ENCODE measurements at places on chromosomes 5 and 9.

- DNase-seq, result no peak
These were observed 49.7 kb downstream of the ACTBL2 start for GRCh38 chr5:57432876-57433275.

GRCh38 chr9:135925496-135926133 is 18.3 kb upstream of the CAMSAP1 start:
- DNase-seq, result no peak

- DNase-seq, result peak; percentile 11
These were observed 22.2 kb upstream of the TMEM161B start for GRCh38 chr5:88290801-88291200.

DNA sequence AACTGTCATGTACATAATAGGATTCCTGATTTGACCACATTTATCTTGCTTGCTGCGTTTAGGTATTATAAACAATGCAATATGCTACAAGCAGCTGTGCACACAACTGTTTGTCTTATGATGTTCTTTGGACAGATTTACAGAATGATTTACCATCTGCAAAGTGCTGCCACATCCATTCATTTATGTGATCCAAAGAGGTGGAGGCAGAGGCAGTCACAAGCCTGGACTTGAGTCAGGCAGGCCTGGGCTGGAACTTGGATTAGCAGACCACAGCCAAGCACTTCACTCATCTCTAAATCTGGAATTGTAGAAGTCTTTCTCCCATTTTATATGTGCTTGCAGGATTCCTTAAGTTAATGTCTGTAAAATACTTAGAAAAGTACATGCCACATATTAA is 149.0 kb downstream of the INSYN2B start:
- DNase-seq, result no peak

DNA sequence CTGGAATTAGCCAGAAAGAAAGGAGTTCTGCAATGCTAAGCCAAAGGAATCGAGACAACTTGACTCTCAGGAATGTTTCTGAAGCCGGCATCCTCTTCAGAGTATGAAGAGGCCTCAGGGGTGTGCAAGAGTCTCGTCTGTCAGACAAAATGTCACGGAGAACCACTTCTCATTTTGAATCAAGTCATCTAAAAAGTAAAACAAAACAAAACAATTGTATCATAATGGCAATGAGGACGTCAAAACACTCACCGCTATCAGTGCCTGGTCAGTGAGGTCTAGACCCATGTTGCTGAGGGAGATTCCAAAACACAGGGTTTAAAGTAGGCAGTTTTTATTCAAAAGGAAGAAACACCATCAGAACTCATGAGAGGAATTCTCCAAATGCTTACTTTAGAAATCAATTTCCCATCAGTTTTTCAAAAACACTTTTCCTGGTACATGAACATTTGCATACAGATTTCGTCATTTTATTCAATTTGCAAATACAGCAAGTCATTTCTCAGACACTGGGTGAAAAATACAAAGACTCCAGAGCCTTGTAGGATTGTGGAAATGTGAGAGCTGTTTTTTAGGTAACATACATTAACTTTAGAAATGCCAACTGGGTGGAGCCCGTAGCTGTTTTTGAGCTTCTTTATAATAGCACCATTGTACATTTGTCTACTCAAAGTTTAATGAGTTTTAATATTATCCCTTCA is 89.5 kb upstream of the MAP3K1 start:
- peak; percentile 40 for DNase-seq

GRCh38 chr9:107528686-107529085 is 39.1 kb upstream of the KLF4 start:
- DNase-seq, result no peak

GRCh38 chr9:104805441-104805840 is 41.5 kb downstream of the NIPSNAP3B start:
- no peak for DNase-seq

DNA sequence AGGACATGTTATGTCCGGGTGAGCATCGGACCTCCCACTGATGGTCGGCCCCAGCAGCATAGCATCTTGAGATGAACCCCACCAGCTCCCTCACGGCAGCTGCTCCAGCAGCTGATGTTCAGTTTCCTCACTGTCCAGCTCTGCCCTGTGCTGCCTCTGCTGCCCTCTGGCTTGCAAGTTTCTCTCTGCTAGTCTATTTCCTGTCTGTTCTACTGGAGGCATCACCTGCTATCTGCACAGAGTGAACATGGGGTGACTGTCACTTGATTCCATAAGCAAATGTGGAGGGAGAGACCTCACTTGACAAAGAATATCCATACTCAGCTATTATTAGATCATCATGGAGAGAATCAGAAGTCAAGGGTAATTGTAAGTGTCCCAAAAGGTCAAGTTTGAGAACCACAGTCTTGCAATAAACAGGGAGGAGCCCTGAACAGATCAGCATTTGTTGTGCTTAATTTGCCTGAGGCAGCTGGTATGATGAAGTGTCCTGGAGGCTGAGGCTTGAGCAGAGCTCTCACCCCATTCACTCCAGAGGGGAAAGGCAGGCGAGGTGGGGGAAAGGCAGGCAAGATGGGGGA is 702.8 kb downstream of the SEMA5A start:
- peak; percentile 27 for DNase-seq

GRCh38 chr9:126589349-126589748 is 24.4 kb upstream of the LMX1B start:
- DNase-seq, result no peak

DNA sequence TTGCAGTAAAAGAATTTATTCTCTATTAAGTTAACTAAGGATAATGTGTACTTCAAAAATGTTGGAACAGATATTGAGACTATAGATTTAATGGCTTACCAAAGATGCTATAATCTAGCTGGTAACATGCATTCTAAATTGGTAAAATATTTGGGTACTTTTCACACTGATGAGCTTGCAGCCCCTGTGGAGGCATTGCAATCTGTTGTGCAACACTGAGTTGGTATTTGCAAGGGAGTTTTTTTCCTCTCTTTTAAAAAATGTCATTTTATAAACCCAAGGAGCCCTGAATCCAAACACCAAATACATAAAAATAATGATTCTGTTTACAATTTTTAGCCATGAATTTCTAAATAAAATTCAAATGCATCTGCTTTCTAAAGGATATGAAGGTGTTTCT is 944.8 kb downstream of the DTWD2 start:
- DNase-seq, result no peak

DNA sequence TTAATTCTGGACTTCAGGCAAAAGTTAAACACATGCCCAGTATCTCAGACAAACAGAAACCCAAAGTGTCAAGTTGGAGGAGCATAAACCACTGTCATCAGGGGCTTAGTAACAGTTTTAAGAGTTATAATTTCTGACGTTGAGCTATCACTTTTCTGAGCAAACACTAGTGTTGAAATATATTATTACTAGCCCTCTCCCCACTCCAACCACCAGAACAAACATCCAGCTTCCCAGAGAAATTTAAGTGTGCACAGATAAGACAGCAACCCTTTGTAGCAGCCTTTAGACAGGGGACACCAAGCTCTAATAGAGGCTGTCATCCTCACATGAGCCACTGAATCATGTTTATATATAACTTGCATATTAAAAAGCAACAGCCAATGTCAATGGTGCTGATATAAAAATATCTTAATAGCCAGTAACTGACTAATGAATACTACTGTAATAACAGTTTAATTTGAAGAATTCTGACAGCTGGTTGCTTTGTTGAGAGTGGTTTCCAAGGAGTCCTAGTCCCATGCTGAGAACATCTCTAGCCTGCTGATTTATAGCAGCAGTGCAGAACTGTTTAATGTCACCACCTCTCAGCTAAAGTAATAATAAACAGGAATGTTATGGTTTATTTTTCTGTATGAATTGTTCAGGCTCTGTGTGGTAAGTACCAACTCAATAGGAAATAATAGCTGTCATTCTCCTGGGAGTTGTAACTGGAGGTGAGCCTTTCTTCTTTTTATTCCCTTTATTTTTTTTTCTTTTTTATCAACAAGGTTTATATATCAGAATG is 528.7 kb upstream of the ZNF608 start:
- peak; percentile 40 for DNase-seq

- no peak for DNase-seq
These were observed 21.1 kb upstream of the UBAP2 start for GRCh38 chr9:34069831-34070230.

DNA sequence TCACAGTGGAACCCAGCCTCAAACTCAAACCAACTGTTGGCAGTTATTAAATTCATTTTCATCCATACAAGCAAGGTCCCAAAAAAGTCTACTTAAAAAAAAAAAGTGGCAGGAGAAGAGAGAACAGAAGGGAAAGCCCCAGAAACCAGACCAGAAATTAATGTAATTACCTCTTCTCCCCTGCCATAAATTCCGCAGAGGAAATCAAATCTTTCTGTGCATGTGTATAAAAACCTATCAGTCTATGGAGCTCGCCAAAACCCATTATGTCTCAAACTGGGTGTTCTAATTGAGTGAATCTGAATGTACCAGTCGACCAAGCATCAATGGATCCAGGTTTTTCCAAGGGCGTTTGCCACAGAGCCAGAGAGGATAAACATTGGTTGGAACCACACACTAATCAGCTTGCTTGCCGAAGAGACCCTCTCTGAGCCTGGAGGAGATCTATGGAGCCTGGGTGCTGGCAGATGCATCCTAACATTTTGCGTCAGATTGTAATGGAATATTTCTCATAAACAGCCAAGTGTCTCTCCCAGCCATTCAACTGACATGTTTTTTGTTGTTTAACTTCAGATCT is 7.9 kb upstream of the HAND1 start:
- DNase-seq, result no peak

DNA sequence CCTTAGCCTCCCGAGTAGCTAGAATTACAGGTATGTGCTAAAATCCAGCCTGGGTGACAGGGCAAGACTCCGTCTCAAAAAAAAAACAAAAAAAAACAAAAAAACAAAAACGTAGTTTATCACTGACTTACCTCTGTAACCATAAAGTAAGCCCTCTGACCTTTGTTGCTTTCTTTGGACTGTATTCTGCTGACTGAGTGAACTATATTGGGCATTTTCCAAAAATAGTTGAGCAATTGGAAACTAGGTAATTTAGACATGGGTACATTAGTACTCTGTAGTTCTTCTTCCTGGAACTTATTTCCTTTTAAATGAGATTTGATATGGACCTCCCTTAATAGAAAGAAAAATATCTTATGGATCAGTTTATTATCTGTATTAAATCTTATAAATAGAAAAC is 66.6 kb downstream of the ANKHD1 start:
- DNase-seq, result no peak

- no peak for DNase-seq
These were observed 410.4 kb downstream of the KCTD16 start for GRCh38 chr5:144581044-144581443.

DNA sequence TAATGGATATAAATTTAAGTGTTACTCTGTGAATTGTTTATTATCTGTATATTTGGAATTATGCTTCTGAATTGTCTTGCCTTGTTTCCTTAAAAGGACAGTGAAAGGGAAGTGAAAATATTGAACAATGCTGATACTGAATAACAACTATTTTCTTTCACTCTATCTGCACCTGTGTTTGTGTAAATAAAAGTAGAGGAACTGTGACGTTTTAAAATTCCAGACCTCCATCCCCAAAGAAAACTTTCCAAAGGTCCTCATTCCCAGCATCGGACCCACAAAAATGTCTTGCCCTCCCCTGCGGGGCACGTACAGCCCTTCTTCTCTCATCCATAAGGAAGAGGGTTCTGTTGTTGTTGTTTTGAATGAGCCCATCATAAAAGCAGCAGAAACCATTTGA is 100.0 kb downstream of the NLN start:
- no peak for DNase-seq

Data from fibroblast of skin of back (primary cell).